CD4-positive, alpha-beta T cell treated with Interleukin-2 at 100 ng/mL for 4 hours (primary cell): ENCODE measurements at places on chromosomes 12 and 14.

DNA sequence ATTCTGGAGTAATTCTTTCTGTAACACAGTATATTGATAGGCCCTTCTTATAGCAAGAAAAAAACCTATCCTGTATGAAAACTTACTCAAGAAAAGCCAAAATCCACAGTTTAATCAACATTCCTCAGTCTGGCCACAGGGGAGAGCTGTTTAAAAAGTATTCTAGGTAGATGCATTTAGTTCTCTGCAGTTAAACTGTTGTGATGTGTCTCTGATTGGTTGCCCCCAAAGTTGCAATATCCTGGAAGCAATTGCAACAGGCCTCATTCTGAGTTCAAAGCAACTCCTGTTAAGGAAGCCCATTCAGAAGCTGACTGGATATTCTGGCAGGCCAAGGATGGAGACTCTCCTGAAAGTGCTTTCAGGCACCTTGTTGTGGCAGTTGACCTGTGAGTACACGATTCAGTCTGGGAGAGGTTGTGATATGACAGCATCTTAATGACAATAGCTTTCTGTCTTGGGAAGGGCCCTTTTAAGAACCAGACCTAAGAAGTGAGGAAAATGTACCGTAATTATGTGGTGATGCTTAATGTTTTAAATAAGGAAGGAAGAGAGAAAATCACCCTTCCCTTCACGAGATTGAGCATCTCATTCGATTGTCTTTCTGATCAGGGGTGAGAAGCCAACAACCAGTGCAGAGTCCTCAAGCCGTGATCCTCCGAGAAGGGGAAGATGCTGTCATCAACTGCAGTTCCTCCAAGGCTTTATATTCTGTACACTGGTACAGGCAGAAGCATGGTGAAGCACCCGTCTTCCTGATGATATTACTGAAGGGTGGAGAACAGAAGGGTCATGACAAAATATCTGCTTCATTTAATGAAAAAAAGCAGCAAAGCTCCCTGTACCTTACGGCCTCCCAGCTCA is 420.7 kb downstream of the DAD1 start:
- DNase-seq: peak; percentile 11

GRCh38 chr14:58954052-58954451 is 234.4 kb upstream of the DAAM1 start:
- DNase-seq: no peak

DNA sequence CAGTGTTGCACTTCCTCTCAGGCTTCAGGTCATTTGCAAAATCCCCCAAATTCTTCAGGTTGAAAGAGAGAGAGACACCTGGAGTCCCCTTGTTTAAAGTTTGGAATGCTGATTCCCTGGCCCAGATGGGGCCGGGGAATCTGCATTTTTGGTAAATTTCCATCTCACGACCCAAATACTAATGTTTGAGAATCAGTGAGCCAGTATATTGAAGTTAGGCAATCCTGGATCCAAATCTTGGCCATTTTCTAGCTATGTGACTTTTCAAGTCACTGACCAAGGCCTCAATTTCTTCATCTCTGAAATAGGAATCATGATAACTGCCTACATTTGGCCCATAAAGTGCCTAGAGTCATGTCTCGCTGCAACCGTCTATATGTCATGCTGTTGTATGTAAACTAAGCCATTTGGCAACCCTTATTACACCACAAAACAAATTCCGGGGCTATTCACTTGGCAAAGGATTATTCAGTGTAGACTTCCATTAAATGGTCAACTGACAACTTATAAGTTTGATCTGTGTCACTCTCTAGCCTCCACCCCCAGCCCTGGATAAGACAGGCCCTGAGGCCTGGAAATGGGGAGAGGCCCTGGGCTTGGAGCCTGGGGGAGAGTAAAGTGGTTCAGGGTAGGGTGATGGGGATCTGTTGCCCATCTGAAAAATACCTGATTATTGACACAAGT is 3.7 kb upstream of the ZFP36L1 start:
- no peak for DNase-seq

DNA sequence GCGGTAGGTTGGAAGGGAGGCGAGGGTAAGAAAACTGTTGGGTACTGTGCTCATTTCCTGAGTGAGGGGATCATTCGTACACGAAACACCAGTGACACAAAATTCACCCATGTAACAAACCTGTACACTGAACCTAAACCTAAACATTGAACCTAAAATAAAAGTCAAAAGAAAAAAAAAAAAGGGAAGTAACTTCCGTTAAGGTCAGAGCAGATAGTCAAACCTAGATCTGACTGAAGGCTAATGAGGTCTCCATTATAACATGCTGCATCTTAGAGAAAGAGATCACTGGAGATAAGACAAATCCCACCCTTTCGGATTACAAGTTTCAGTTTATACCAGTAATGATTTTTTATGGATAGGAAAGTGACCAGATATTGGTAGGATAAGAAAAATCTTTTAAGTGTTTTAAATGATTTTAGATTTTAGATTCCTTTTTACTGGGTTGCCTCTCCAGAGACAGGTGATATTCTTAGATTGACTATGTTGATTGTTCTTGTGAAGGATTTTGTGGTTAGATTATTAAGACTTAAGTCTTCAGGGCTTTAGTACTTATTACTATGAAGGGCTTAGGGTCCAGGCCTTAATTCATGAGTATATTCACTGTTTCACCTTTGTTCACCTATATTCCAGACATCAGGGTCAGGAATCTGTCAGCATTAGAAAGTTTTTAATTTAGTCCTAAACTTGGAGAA is 11.2 kb upstream of the NCKAP1L start:
- no peak for DNase-seq

GRCh38 chr14:46368275-46368674 is 283.3 kb downstream of the RPL10L start:
- DNase-seq: no peak

GRCh38 chr12:122029620-122030423 is 8.1 kb downstream of the BCL7A start:
- no peak for DNase-seq

DNA sequence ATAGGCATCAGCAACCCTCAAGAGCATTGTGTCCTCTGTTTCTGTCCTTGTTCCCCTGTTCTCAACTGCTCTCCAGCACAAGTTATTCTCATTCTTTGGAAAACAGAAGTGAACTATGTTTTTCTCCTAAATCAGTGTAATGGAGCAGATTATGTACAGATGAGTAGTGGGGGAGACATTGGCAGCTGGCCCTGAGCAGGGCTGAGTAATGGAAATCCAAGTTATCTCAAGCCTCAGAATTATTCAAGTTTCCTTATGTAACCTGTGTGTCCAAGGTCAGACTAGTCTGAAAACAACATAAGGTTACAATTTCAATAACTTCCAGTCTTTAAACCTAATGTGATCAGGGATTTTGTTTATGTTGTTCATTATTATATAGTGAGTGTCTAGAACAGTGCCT is 116.1 kb upstream of the FUT8 start:
- no peak for DNase-seq

DNA sequence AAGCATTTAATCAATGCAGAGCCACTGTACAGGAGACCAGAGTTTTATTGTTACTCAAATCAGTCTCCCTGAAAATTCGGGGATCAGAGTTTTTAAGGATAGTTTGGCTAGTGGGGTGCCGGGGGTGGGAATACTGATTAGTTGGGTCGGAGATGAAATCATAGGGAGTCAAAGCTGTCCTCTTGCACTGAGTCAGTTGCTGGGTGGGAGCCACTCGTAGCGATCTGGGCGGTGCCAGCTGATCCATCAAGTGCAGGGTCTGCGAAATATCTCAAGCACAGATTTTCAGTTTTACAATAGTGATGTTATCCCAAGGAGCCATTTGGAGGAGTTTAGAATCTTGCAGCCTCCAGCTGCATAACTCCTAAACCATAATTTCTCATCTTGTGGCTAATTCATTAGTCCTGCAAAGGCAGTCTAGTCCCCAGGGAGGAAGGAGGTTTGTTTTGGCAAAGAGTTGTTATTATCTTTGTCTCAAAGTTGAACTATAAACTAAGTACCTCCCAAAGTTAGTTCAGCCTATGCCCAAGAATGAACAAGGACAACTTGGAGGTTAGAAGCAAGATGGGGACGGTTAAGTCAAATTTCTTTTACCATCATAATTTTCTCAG is 169.4 kb upstream of the PLEKHG7 start:
- DNase-seq: no peak

DNA sequence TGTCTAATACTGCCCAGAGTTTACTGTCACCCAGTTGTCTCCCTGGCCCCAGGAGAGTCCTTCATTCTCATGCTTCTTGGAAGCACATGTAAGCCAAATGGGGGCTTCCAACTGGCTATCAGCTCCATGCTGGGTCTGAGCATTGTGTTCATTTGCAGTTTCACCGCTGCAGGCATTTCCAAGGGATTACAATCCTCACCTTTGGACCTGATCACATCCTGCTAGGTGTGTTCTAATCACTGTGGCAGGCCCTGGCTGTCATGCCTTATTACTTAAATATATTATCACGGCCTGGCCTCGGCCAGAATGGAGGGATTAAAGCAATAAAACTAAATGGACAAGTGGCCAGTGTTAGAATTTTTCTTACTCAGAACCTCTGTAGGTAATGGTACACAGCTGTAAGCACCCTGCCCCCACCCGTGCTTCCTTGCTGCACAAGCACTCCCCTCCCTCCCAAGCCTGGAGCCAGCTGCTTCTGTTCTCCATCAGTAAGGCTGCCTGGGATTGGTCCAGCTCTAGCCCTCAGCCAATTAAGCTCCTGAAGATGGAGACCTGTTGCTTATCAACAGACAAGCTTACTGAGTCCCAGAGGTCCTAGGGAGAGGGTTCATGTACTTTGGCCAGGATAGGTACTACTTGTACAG is 175.9 kb upstream of the RBM19 start:
- DNase-seq: no peak

- no peak for DNase-seq
Observed at GRCh38 chr14:38203929-38204718, 3.6 kb upstream of the SSTR1 start.

GRCh38 chr12:116266631-116267349 is 10.7 kb downstream of the MED13L start:
- DNase-seq: no peak

DNA sequence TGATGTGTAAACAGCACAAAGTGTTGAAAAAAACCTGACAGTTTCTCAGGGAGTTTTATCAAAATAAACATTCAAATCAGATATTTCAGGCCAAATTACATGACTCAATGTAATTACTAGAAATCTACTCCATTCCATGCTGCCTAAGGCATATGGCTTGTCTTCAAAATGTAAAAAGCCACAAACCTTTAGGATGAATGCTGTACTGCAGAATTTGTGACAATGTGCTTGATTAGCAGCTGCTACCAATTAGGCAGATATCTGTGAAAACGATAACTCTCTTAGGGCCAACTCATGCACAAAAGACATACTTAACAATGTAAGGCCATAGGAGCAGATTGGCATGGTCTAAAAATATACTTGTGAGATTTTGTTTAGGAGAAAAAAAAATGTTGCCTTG is 267.0 kb downstream of the DACT1 start:
- DNase-seq: no peak
